Psoas muscle (tissue), 8 donors: ENCODE measurements at places on chromosomes 1 and 21. TPM values are rescaled to one million over a fixed set of nuclear protein-coding genes. Genes with fewer than 3 reads are reported as not detected.

DNA sequence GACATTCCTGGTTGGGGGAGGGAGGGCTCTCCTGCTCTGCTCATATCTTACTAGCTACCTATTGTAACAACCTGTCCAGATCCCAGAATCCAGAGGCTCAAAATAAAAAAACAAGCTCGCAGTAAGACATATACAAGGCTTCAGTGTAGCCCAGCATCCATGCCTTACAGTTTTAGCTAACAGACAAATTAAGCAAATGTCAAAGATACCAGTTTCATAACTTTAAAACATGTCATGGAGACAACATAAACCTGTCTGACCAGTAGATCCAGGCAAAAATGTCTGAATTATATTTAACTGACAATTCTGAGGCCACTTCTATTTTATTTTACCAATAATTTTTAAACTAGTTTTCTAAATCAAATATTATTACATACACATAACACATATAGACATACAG, 167.7 kb upstream of the TNR start:
- no peaks in the 10 kb centered on the region for H3K4me1 ChIP-seq
- no peak for DNase-seq

The SOD1 gene
- total RNA-seq, result 326 TPM

GRCh38 chr1:241271427-241271826, 85.6 kb downstream of the RGS7 start:
- no peak for DNase-seq
- no peak overlapping the region for H3K4me3 ChIP-seq

DNA sequence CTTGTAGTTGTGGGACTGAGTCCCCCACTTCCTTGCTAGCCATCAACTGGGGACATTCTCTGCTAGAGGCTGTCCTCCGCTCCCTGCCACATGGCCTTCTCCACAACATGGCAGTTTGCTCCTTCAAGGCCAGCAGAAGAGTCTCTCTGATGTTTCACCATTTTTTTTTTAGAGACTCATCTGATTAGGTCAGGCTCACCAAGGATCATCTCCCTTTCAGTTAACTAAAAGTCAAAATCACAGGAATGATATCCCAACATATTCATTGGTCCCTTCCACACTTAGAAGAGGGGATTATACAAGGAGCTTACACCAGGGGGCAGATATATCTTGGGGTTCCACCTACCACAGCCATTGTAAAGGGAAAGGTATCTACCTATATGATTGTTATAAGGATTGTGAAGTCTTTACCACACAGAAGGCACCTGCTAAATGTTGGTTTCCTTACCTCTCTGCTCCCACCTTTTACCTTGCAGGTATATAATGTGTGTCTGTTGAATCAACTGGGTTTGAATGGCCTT, 23.3 kb downstream of the RIMKLA start:
- DNase-seq, result no peak
- H3K4me3 ChIP-seq, result no peak overlapping the region
- no peaks in the 10 kb centered on the region for H3K36me3 ChIP-seq
- no peaks in the 10 kb centered on the region for H3K4me1 ChIP-seq
- no peaks in the 10 kb centered on the region for H3K27me3 ChIP-seq

DNA sequence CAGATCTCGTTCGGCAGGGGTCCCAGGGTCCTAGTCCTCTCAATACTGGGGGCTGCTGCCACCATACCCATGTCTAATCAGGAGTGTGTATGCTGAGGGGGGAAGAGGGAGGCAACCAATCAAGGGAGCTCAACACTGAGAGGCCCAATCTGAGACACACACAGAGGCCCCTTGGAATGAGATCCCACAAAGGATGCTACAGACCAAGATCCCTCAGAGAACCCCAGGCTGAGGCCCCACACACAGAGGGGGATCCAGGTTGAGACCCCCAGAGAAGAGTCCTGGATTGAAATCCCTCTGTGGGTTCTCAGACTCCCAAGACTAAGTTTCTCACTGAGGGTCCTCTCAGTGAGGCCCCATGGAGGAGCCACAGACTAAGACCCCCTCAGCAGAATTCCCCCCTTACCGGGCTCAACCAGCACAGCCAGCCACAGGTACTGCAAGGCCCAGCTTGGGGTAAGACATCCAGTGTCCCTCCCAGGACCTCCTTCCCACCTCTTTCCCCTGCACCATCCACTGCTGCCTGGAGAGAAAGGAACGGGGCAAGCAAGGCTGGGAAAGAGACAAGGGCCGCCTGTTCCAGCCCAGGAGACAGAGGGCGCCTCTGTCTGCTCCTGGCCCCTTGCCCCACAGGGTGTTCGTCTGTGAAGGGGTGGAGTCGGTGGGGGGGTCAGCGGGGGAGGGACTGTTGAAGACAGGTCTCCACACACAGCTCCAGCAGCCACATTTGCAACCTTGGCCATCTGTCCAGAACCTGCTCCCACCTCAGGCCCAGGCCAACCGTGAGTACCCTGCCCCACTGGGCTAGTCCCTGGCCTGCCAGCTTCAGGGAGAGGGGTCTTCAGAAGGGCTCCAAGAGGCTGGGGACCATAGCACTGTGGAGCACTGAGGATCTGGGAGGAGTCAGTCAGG, at the start of gene S100A1:
TSS of gene S100A1 (plus strand) at position 720 of the 912 bp plus-strand sequence. CDS start 2,088 bp downstream, outside the sequence.
- DNase-seq, result peak; percentile 77
- peak within 1 kb of the TSS; percentile 66 for H3K4me3 ChIP-seq

DNA sequence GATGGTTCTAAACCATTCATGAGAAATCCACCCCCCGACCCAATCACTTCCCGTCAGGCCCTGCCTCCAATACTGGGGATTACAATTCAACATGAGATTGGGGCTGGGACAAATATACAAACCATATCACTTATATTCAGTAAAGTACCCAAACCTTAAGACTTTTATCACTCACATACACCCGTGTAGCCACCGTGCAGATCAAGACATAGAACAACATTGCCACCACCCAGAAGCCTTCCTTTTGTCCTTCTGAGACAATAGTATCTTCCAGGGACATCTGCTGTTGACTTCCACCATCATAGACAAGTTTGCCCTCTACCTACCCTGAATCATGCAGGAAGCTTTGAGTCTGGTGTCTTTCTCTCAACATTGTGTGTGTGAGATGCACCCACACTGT, 37.5 kb downstream of the CLIC6 start:
- no peak for DNase-seq
- H3K27me3 ChIP-seq, result peaks cover 2% of the 10 kb centered on the region
- no peak overlapping the region for H3K27ac ChIP-seq
- no peaks in the 10 kb centered on the region for H3K4me1 ChIP-seq
- H3K4me3 ChIP-seq, result no peak overlapping the region

- H3K4me3 ChIP-seq, result no peak overlapping the region
- DNase-seq, result no peak
- H3K36me3 ChIP-seq, result peaks cover 10% of the 10 kb centered on the region
- no peaks in the 10 kb centered on the region for H3K4me1 ChIP-seq
- no peak overlapping the region for H3K27ac ChIP-seq
- H3K27me3 ChIP-seq, result no peaks in the 10 kb centered on the region
Observed at GRCh38 chr1:246878551-246878950, 53.2 kb downstream of the AHCTF1 start.

GRCh38 chr1:70667494-70668170, 256.6 kb downstream of the CTH start:
- no peaks in the 10 kb centered on the region for H3K27me3 ChIP-seq
- H3K4me3 ChIP-seq, result no peak overlapping the region
- H3K36me3 ChIP-seq, result no peaks in the 10 kb centered on the region
- no peak overlapping the region for H3K27ac ChIP-seq
- H3K4me1 ChIP-seq, result no peaks in the 10 kb centered on the region
- DNase-seq, result no peak

DNA sequence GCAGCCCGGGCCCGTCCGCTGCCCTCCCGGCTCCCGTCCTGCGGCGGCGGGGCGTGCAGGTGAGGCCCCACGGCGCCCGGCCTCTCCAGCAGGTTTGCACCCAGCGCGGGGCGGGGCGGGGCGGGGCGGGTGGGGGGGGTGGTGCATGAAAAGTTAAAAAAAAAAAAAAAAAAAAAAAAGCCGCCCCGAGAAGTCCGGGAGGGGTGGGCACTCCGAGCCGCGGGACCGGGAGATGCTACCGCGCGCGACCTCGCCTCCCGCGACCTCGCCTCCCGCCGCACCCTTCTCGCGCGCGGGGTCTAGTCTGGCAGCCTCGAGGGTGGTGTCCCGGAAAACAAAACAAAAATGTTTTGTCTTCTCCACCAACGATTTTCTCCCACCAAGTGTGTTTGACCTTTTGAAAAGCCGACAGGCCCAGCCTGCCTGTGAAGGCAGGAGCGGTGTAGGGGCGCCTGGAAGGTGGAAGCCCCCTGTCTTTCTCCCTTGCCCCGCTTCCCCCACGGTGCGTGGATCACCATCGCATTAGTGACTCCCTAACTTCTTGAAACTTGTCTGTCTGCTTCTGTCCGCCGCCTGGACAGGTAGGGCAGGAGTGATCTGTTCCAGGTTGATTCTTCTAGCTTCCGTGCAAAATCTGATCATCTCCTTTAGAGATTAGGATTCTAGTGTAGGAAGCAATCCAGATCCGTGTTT, 569 bp downstream of the RCAN3 start:
- no peaks in the 10 kb centered on the region for H3K4me1 ChIP-seq
- no peak overlapping the region for H3K27ac ChIP-seq
- no peaks in the 10 kb centered on the region for H3K36me3 ChIP-seq
- no peak for DNase-seq
- peak overlapping the region; percentile 61 for H3K4me3 ChIP-seq
- no peaks in the 10 kb centered on the region for H3K27me3 ChIP-seq

GRCh38 chr1:169103002-169103401, 3.5 kb upstream of the ATP1B1 start:
- peak overlapping the region; percentile 41 for H3K27ac ChIP-seq
- H3K27me3 ChIP-seq, result no peaks in the 10 kb centered on the region
- H3K4me1 ChIP-seq, result peaks cover 19% of the 10 kb centered on the region
- no peak overlapping the region for H3K4me3 ChIP-seq

- no peak for DNase-seq
- H3K36me3 ChIP-seq, result no peaks in the 10 kb centered on the region
- no peak overlapping the region for H3K27ac ChIP-seq
- no peaks in the 10 kb centered on the region for H3K27me3 ChIP-seq
- H3K4me3 ChIP-seq, result no peak overlapping the region
Observed at GRCh38 chr1:98991127-98992012, 13.3 kb downstream of the PLPPR5 start.

DNA sequence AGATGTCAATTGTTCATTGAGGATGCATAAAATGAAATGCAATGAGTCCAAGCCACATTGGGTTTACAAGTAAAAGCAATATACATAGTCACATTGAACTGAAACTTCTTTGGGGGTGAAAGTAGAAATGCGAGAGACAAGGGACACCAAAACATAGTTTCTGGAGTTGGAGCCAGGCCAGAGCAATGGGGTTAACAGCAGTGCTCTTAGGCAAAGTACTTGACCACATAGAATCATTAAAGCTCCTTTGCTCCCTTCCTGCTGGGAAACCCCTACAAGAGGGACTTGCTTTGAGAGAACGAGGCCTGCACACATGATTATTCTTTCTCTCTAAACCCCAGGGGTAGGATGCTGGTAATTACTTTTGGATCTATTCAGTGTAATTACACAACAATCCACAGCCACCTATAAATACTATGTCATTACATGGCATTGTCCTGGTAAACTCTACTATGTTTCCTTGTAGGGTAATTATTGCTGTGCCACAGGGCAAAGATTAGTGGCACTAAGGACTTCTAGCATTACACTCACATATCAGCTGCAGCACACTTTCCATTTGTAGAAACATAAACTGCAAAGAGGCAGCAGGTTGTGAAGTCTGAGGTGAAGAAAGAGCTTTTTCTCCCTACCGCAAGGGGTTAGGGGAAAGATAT, 421.6 kb upstream of the PBX1 start:
- no peaks in the 10 kb centered on the region for H3K27me3 ChIP-seq
- DNase-seq, result no peak
- no peaks in the 10 kb centered on the region for H3K4me1 ChIP-seq
- no peaks in the 10 kb centered on the region for H3K36me3 ChIP-seq

- no peaks in the 10 kb centered on the region for H3K27me3 ChIP-seq
- DNase-seq, result no peak
- no peaks in the 10 kb centered on the region for H3K36me3 ChIP-seq
- H3K27ac ChIP-seq, result no peak overlapping the region
- no peak overlapping the region for H3K4me3 ChIP-seq
Observed at GRCh38 chr1:54864460-54865208, 22.4 kb downstream of the DHCR24 start.

The SLC9C2 gene
- total RNA-seq, result not detected

DNA sequence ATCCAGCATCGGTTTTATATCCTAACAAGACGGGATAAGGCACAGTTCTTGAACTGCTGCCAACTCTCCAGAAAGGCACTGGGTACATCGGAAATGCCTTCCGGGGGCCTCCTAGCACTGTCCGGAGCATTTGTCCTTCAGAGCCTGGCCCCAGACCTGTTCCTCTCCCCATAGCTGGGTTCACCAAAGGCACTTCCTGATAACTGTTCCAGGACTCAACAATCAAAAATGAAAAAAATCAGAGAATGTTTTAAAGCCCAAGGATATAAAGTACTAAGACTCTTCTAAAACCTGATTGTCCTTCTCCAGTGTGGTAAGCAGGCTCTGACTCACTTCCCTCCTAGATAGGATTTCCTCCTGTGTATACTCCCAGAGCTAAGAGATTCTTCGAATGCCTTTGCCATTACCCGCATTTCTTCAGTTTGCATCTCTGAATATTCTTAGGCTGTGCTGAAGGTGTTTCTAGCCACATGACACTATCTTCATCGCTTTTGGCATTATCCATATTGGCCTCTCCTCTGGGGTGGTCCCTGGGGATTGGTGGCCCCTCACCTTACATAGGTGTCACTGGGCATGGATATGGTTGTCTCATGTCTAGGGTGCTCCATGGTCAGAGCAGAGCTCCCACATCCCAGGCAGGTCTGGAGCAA, 112.9 kb downstream of the ZBTB18 start:
- H3K27me3 ChIP-seq, result no peaks in the 10 kb centered on the region
- H3K27ac ChIP-seq, result peak overlapping the region; percentile 92
- H3K4me3 ChIP-seq, result peak overlapping the region; percentile 27
- DNase-seq, result no peak
- H3K4me1 ChIP-seq, result peaks cover 18% of the 10 kb centered on the region

DNA sequence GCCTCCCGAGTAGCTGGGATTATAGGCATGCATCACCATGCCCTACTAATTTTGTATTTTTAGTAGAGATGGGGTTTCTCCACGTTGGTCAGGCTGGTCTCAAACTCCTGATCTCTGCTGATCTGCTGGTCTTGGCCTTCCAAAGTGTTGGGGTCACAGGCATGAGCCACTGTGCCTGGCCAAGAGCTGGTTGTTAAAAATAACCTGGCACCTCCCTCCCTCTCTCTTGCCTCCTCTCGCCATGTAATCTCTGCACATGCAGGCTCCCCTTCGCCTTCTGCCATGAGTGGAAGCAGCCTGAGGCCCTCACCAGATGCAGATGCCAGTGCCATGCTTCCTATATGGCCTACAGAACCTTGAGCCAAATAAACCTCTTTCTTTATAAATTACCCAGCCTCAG, 74.7 kb upstream of the TLR5 start:
- H3K4me3 ChIP-seq, result no peak overlapping the region
- no peaks in the 10 kb centered on the region for H3K27me3 ChIP-seq
- no peaks in the 10 kb centered on the region for H3K4me1 ChIP-seq
- no peaks in the 10 kb centered on the region for H3K36me3 ChIP-seq

- H3K4me3 ChIP-seq, result no peak overlapping the region
- no peak overlapping the region for H3K27ac ChIP-seq
- no peaks in the 10 kb centered on the region for H3K4me1 ChIP-seq
- DNase-seq, result no peak
- no peaks in the 10 kb centered on the region for H3K36me3 ChIP-seq
Observed at GRCh38 chr1:63983391-63984256, 209.8 kb downstream of the ROR1 start.
